ENCODE measurements at places on chromosomes 1 and 21.

DNA sequence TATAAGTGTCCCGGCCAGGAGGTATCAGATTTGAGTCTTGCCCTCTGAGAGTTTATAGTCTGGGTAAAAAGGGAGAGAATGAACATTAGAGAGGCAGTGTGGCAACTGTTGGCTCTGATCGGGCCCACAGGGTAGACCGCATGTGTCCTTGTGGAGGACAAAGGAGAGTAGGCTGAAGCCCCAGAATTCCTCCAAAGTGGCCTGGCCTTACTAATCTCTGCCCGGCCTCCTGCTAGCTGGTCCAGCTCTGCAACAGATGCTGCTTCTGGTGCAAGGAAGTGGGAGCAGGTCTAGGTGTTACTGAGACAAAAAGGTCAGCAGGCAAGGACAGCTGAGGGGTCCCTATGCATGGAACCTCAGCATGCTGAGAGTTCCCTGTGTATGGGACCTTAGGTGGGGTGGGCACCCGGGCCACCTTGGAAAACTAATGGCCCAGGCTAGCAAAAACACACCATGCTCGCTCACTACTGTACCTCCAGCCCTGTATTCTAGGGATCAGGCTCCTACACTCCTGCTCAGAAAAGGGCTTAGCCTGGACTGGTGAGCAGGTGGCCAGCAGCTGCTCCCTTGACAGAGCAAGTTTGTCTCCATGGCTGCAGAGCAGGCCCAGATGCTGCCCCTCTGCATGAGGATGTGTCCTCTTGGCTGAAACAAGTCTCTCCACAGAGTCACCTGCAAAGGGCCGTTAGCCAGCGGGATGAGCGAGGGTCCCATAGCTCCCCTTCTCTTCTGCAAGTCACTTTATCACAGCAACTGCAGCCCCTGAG lies 30.3 kb upstream of the RGS16 start:
- DNase-seq, result no peak

- DNase-seq, result no peak
These were observed 7.4 kb downstream of the PIGM start for GRCh38 chr1:160024195-160024905.

DNA sequence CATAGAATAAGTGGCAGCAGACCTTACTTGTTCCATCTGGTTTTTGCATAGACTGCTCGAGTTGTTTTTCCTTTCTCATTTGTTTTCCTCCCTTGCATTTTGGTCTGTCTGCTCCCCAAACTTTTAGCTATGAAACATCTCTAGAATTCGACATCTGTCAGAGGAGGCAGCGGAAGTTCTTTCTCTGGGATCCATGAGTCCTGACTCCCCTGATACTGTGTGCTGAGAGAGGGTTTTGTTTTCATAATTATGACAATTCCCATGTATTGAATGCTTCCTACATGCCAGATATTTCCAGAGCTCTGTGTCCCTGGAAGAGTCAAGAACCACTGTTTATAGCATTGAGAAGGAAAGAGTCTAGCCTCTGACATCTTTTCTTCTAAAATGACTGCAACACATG lies 172.6 kb downstream of the KIF26B start:
- no peak for DNase-seq

- no peak for DNase-seq
These were observed 45.5 kb upstream of the KANK4 start for GRCh38 chr1:62364721-62365120.

- no peak for DNase-seq
These were observed 4.2 kb downstream of the DNASE2B start for GRCh38 chr1:84402501-84402900.

DNA sequence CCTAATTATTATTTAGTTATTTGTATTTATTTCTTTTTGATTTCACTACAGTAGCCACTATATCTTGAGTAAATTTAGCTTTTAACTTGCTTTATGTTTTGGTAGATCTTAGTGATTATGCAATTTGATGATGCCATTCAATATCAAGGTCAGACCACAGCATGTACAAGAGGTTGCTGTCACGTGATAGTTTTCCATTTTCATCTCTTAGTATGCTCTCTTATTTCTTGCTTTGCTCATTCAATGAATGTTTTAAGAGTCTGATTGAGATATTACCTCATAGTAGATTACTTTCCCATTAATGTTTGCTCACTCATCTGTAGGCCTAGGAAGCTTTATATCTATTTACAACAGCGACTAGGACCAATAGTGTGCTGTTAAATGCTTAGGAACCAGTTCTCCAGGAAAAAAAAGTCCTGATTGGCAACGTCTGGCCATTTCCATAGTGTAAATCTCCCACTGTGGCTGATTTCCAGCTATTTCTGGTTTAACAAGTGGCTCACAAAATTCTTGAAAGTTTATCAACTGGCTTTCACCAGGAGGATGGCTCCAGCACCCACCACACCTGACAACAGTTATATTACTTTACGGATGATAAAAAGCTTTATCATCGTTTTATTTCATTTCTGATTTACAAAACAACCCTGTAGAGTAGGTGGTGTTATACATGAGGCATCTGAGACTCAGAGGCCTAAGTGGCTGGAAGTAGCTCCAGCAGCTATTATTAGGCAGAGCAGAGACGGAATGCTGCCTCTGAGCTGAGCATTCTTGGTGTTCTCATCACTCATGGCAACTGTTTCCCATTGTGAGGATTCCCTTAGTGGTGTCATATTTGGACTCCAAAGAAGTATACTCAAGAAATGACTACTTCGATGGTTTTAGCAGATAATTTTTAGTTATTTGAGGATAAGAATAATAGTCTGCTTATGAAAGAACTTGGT lies 235.2 kb downstream of the DISC1 start:
- DNase-seq, result no peak

GRCh38 chr1:10808441-10808840 lies 12.0 kb upstream of the CASZ1 start:
- DNase-seq, result no peak

GRCh38 chr1:180672505-180672904 lies 40.7 kb downstream of the XPR1 start:
- no peak for DNase-seq

DNA sequence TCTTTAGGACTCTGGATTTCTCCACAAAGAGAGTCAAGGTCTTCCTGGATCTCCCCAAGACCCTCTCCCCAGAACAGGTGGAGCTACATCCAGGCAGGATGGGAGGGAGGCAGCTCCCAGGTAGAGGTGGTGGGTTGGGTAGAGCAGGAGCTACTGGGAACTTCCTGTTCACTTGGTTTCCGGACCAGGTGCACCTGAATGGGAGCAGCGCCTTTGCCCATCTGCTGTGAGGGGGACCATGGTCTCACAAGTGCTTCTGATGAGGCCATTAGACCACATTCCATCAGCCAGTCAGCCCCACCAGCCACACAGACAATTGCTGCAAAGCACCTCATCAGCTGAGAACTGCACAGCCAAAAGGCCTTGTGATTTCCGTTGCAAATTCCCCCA lies 188.8 kb downstream of the MATN1 start:
- DNase-seq, result no peak

DNA sequence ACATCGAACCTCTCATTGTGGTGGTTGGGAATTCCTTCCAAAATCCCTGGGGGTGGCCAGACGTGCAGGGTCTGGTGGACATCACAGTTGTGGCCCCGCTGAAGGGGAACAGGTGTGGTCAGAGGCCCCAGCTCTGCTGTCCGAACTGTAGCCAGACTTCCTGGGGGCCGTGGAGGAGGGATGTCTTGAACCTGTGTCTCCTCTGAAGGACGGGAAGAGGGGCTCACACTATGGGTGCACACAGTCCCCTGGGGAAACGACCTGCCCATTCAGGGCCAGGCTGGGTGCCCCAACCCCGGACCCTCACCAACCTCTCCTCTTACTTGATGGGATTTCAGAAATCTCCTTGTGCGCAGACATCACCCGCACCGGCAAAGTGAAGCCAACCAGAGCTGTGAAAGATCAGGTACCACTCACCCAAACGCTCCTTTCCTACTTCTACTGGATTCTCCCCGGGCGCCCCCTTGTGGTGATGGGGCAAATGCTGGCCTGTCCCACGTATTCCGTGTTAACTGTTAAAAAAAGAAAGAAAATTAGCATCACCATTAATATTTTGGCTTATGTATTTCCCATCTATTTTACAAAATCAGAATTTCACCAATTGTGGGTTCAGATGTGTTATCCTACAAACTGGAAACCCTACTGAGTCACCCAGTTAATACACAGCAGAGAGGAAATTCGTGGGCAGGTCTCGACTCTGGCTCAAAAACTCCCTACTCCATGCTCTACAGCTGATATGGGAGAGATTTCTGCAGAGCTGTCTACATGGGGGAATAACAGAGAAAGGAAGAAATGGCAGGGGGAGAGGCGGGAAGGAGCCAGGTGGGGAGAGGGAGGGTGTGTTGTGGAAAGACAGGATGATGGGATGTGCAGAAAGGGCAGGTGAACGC lies 28.1 kb downstream of the PADI4 start:
- DNase-seq, result peak; percentile 69

DNA sequence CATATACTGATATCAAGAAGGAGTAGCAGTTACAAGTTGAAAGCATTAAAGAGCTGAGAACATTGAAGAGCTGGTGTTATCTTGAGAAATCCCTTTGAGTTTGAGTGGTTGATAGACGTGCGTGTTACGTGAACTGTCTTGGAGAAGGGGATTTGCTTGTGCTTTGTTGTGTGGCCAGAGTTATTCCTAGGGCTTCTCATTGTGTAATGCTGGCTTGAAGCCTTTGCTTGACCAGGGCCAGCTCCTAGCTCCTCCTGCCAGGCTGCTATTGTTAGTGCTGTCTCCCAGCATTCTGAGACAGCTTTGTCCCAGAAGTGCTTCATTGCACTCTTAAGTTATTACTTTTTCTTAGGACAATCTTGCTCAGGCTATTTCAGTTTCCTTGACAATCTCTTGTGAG lies 116.2 kb upstream of the KCNK2 start:
- no peak for DNase-seq

DNA sequence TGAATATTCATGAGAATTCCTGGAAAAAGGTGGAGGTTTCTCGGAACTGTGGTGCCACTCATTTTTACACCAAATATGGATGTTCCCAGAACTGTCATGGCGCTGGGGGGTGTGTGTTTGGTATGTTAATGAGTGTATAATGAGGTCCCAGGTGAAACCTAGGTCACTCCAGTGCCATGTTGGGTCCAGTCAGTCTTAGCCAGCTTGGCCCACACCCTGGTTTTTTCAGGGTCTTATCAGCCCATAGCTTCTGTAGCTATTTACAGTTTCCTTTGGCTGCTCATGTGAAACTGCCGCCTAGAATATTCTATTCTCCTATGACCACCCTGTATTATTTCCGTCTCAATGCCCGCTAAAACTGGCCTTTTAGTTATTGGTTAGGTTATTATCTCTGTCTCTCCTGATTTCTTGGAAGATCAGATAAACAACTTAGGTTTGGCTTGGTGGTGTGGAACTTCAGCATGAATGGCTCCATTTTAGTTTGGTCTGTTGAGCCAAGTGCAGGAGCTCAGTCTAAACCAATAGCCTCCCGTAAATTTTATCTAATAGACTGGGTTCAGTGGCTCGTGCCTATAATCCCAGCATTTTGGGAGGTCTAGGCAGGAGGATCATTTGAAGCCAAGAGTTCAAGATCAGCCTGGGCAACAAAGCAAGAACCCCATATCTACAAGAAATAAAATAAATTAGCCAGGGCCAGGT lies 42.1 kb upstream of the EDARADD start:
- no peak for DNase-seq

DNA sequence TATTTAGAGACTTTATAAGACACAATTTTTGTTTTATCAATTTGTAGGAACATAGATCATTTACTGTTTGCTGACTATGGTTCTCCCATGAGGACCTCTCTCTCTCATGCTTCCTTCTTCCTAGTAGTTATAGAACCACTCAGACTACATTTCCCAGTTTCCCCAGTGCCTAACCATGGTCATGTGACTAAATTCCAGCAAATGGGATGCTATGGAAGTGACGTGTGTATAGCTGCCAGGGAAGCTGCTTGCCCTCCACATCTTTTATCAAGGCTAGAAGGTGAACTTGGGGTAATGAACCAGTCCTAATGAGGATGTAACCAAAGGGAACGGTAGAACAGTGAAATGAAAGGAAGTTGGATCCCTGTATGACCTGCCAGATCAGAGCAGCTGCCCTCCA lies 184.0 kb downstream of the MIS18A start:
- no peak for DNase-seq

GRCh38 chr1:169081503-169082123 lies 24.9 kb upstream of the ATP1B1 start:
- no peak for DNase-seq

GRCh38 chr1:9149151-9149550 lies 20.2 kb upstream of the GPR157 start:
- no peak for DNase-seq

- no peak for DNase-seq
These were observed 120.2 kb upstream of the SLC45A1 start for GRCh38 chr1:8197493-8198282.

GRCh38 chr1:61374156-61374555 lies 291.8 kb downstream of the NFIA start:
- DNase-seq, result no peak

DNA sequence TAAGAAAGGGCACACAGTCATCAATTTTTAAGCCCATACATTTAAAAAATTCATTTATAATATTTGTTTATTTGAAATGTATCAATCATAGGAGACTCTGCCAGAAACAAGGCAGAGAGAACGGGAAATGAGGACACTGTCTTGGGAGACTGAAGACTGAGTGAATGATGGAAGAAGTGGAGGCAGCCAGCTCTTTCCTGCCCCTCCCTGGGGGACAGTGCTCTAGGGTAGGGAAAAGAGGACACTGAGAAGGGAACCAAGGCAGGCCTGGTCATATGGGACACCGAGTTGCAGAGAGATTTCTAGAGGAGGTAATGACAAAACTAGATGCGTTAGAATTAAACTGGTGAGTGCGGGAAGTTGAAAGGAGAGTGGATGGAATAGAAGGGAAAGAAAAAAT lies 31.6 kb downstream of the EEIG2 start:
- no peak for DNase-seq

DNA sequence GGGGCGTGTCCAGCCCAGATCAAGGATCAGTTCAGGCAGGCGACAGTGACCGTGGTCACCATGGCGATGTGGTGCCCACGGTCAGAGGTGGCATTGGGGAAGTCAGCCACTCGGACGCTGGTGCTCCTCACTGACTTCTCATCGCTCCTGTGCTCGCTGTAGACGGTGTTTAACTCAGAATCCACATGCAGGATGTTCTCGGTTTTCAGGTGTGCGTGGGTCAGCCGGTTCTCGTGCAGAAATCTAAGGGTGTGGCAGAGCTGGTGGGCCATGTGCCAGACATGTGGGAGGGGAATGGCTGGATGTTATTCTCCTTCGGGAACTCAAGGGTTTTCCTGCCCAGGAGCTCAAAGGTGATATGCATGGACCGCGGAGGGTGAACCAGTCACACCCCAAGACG lies 11.7 kb downstream of the OR2AJ1 start:
- no peak for DNase-seq

- no peak for DNase-seq
These were observed 75.5 kb downstream of the PSMG1 start for GRCh38 chr21:39107739-39108138.

GRCh38 chr1:29450591-29450990 lies 214.3 kb downstream of the PTPRU start:
- no peak for DNase-seq

- no peak for DNase-seq
These were observed 31.1 kb downstream of the AK4 start for GRCh38 chr1:65179148-65179547.
